ENCODE measurements at places on chromosomes 2 and 18. TPM values are rescaled to one million over a fixed set of nuclear protein-coding genes. Genes with fewer than 3 reads are reported as not detected.
A peak's percentile ranks its signal among the peaks of the same experiment; 100 is the strongest.

The ZSWIM2 gene
- total RNA-seq, result not detected

DNA sequence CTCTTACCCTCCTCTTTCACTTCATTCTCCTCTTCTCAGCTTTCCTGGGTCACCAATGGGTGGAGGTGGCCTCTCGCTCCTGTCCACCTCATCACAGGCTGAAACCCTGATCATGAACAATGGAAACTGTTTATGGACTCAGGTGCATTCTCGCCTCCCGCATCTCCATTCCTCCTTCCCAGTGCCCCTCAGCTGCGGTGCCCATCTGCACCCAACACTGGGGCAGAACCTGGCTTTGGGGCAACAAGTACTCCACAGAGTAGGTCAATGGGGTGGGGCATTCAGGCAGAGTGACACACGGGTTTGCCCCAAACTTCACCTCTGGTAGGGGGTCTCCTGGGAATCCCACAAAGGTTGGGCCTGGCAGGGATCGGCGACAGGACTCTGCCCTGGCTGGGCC is 199.5 kb downstream of the RTP5 start:
- no peaks in the 10 kb centered on the region for H3K4me1 ChIP-seq
- H3K4me3 ChIP-seq, result no peak overlapping the region
- no peak overlapping the region for H3K27ac ChIP-seq
- no peak for DNase-seq
- H3K27me3 ChIP-seq, result no peaks in the 10 kb centered on the region

- no peaks in the 10 kb centered on the region for H3K36me3 ChIP-seq
- peaks cover 5% of the 10 kb centered on the region for H3K4me1 ChIP-seq
- H3K27ac ChIP-seq, result no peak overlapping the region
- H3K4me3 ChIP-seq, result peak overlapping the region; percentile 76
- DNase-seq, result no peak
These were observed 11.5 kb downstream of the TEX44 start for GRCh38 chr2:231604101-231604684.

The IL1R1 gene
- 14.3 TPM for total RNA-seq

DNA sequence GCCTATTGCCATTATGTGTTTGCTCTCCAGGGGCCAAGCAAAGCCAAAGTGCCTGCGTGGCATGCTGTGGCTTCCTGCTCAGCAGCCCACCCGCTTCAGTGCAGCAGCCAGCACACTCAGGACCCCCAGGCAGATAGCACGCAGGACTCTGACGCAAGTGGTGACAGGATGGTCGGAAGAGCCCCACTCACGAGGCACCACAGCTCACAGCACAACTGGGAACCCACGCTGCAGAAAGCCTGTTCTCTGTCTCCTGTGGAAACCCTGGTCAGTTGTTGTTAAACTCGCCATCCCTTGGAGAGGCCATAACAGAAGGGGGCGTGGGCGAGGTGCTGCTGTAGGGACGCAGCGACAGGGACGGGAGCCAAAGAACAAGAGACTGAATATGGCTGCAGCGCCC is 76.4 kb downstream of the HDAC4 start:
- H3K27me3 ChIP-seq, result peaks cover 8% of the 10 kb centered on the region
- DNase-seq, result no peak
- H3K36me3 ChIP-seq, result peaks cover 4% of the 10 kb centered on the region
- H3K4me3 ChIP-seq, result peak overlapping the region; percentile 20

The ESPNL gene
- total RNA-seq, result 0.07 TPM

DNA sequence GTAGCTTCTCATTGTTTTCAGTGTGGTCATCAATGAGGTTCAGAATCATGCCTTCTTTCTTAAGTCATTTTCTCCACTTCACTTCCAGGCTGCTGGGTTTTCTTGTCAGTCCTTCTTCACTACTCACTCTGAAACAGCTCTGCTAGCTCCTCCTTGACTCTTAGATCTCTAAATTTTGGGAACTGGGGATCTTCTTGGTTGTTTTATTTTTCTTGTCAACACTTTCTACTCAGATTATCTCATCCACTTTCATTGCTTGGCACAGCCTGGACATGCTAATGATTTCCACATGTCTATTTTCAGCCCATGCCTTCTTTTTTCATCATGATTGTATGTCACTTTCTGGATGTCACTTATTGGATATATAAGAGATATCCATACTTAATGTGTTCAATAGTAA is 517.8 kb upstream of the DSEL start:
- no peak overlapping the region for H3K27ac ChIP-seq
- no peaks in the 10 kb centered on the region for H3K4me1 ChIP-seq
- H3K36me3 ChIP-seq, result no peaks in the 10 kb centered on the region
- H3K27me3 ChIP-seq, result no peaks in the 10 kb centered on the region

DNA sequence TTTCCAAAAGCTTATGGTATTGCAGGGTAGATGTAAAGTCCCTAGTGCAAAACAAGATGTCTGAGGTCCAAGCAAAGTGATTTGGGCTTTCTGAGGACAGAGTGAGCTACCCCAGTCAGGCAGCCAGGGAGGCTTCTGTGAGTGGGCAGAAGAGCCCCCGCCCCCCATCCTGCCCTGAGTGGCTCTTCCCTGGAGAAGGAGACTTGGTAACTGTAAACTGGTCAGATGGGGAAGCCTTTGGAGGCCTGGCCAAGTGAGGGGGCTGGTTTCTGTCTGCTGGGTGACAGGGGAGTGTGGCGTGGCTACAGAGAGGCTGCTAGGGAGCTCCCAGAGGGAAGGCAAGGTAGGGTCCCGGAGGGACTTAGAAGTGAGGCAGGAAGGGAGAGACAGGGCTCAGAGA is 181.3 kb upstream of the HAAO start:
- H3K4me1 ChIP-seq, result peaks cover 34% of the 10 kb centered on the region
- no peak for DNase-seq
- no peak overlapping the region for H3K27ac ChIP-seq
- H3K4me3 ChIP-seq, result no peak overlapping the region
- H3K36me3 ChIP-seq, result no peaks in the 10 kb centered on the region

DNA sequence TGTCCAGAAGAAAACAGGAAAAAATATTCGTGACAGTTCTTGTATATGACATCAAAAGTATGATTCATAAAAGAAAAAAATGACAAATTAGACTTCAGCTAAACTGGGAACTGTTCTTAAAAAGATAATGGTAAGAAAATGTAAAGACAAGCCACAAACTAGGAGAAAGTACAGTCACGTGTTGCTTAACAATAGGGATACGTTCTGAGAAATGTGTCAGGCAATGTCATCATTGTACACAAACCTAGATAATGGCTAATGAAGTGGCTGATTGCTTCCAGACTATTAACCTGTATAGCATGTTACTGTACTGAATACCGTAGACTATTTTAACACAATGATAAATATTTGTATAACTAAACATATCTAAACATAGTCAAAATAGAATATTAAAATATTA is 35.9 kb upstream of the CTIF start:
- peaks cover 47% of the 10 kb centered on the region for H3K27me3 ChIP-seq
- no peaks in the 10 kb centered on the region for H3K4me1 ChIP-seq
- DNase-seq, result no peak
- no peak overlapping the region for H3K27ac ChIP-seq
- peaks cover 15% of the 10 kb centered on the region for H3K36me3 ChIP-seq

The ARID5A gene
- total RNA-seq, result 433 TPM

DNA sequence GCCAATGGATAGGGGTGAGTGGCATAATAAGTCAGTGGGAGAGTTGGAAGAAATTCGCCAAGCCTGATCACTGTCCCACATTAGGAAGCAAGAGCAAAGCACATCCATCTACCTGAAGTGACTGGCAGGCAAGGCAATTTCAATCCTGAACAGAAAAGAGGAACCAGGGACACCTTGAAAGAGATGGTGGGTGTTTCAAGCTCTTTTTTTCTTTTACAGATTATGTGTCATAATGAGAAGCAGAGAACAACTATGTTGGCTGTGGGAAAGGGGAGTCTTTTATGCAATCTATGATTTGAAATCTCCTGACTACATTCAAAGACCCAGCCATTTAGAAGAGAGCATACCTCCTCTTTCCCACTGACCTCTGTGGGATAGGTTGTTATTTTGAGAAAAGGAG is 63.5 kb downstream of the TGIF1 start:
- H3K27ac ChIP-seq, result no peak overlapping the region
- no peaks in the 10 kb centered on the region for H3K36me3 ChIP-seq
- DNase-seq, result no peak
- H3K27me3 ChIP-seq, result peaks cover 16% of the 10 kb centered on the region
- H3K4me1 ChIP-seq, result peaks cover 30% of the 10 kb centered on the region

GRCh38 chr2:98702127-98702802 is 28.7 kb downstream of the MGAT4A start:
- no peaks in the 10 kb centered on the region for H3K27me3 ChIP-seq
- peak overlapping the region; percentile 98 for H3K27ac ChIP-seq

The RETREG2 gene
- 66.8 TPM for total RNA-seq

The GULP1 gene
- total RNA-seq, result not detected

DNA sequence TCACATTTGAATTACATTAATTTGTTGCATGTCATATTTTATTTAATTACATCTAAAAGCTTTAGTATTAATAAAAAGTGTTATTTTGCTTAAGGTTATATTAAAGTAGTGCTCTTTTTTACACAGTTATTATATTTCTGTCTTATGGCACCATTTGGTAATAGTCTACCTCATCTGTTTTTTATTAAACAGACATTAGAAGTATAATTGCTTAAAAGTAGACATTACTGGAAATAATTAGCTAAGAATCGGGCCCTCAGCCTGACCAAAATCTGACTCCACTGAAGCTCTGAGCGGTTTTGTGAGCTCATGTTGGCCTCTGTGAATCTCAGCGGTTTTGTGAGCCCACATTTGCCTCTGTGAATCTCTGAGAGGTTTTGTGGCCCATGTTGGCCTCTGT is 102.5 kb upstream of the SNTG2 start:
- no peaks in the 10 kb centered on the region for H3K4me1 ChIP-seq
- H3K4me3 ChIP-seq, result no peak overlapping the region
- H3K27me3 ChIP-seq, result peaks cover 6% of the 10 kb centered on the region
- DNase-seq, result no peak
- H3K27ac ChIP-seq, result no peak overlapping the region

The CYS1 gene
- total RNA-seq, result 0.46 TPM

The LYG1 gene
- total RNA-seq, result 1.5 TPM

GRCh38 chr18:67510831-67511230 is 5.7 kb downstream of the DSEL start:
- DNase-seq, result no peak
- H3K4me3 ChIP-seq, result no peak overlapping the region
- no peaks in the 10 kb centered on the region for H3K36me3 ChIP-seq
- peaks cover 9% of the 10 kb centered on the region for H3K4me1 ChIP-seq
- H3K27ac ChIP-seq, result no peak overlapping the region
- H3K27me3 ChIP-seq, result peaks cover 14% of the 10 kb centered on the region

The ADCYAP1 gene
- total RNA-seq, result not detected

- H3K4me1 ChIP-seq, result peaks cover 27% of the 10 kb centered on the region
- H3K4me3 ChIP-seq, result no peak overlapping the region
- H3K27ac ChIP-seq, result no peak overlapping the region
- no peak for DNase-seq
- peaks cover 7% of the 10 kb centered on the region for H3K36me3 ChIP-seq
- peaks cover 36% of the 10 kb centered on the region for H3K27me3 ChIP-seq
These were observed 5.9 kb upstream of the RALB start for GRCh38 chr2:120246546-120247300.

The GALNT5 gene
- not detected for total RNA-seq

GRCh38 chr18:48818329-48819254 is 132.2 kb downstream of the SMAD7 start:
- H3K36me3 ChIP-seq, result no peaks in the 10 kb centered on the region
- no peak overlapping the region for H3K27ac ChIP-seq
- H3K4me1 ChIP-seq, result peaks cover 64% of the 10 kb centered on the region
- DNase-seq, result no peak
- H3K27me3 ChIP-seq, result no peaks in the 10 kb centered on the region

The MOB1A gene
- 135 TPM for total RNA-seq

GRCh38 chr18:11511434-11512095 is 97.8 kb upstream of the SLC35G4 start:
- H3K27ac ChIP-seq, result no peak overlapping the region
- H3K27me3 ChIP-seq, result no peaks in the 10 kb centered on the region
- H3K4me1 ChIP-seq, result peaks cover 5% of the 10 kb centered on the region
- DNase-seq, result no peak
- H3K36me3 ChIP-seq, result no peaks in the 10 kb centered on the region

The IL36B gene
- total RNA-seq, result not detected

The MPV17 gene
- total RNA-seq, result 93.0 TPM

The FAM110C gene
- 2.0 TPM for total RNA-seq

The HAAO gene
- total RNA-seq, result 0.65 TPM

- H3K27ac ChIP-seq, result peak overlapping the region; percentile 84
- H3K4me3 ChIP-seq, result peak overlapping the region; percentile 74
- DNase-seq, result no peak
- no peaks in the 10 kb centered on the region for H3K36me3 ChIP-seq
These were observed 14.8 kb downstream of the MBD2 start for GRCh38 chr18:54209471-54210180.

GRCh38 chr18:67513280-67513679 is 3.2 kb downstream of the DSEL start:
- no peaks in the 10 kb centered on the region for H3K36me3 ChIP-seq
- no peak overlapping the region for H3K27ac ChIP-seq
- no peak for DNase-seq

The MOB4 gene
- 21.6 TPM for total RNA-seq

DNA sequence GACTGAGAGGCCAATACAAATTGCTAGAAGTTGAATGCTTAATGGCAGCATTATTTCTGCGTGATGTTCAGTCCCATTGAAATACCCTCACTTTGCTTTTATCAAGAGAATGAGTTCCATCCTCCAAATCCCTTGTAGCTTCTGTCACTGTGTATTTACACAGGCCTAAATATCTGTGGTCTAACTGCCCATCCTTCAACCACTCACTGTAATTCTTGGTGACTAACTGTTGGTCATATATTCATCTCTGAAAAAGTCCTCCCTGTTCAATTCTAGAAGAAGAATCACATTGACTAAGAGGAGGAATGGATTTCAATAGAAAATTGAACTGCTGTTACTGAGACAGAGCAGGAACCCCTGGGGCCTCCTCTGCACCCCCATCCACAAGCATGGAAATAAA is 74.2 kb upstream of the L3MBTL4 start:
- H3K27ac ChIP-seq, result no peak overlapping the region
- H3K27me3 ChIP-seq, result no peaks in the 10 kb centered on the region
- H3K4me3 ChIP-seq, result no peak overlapping the region
- H3K36me3 ChIP-seq, result no peaks in the 10 kb centered on the region
- no peak for DNase-seq

GRCh38 chr2:234451242-234451641 is 45.6 kb downstream of the ARL4C start:
- no peak for DNase-seq
- H3K27ac ChIP-seq, result peak overlapping the region; percentile 93
- H3K36me3 ChIP-seq, result peaks cover under 1% of the 10 kb centered on the region
- H3K4me3 ChIP-seq, result peak overlapping the region; percentile 79
- H3K4me1 ChIP-seq, result peaks cover 97% of the 10 kb centered on the region
- no peaks in the 10 kb centered on the region for H3K27me3 ChIP-seq

The OSBPL1A gene
- total RNA-seq, result 2.4 TPM

DNA sequence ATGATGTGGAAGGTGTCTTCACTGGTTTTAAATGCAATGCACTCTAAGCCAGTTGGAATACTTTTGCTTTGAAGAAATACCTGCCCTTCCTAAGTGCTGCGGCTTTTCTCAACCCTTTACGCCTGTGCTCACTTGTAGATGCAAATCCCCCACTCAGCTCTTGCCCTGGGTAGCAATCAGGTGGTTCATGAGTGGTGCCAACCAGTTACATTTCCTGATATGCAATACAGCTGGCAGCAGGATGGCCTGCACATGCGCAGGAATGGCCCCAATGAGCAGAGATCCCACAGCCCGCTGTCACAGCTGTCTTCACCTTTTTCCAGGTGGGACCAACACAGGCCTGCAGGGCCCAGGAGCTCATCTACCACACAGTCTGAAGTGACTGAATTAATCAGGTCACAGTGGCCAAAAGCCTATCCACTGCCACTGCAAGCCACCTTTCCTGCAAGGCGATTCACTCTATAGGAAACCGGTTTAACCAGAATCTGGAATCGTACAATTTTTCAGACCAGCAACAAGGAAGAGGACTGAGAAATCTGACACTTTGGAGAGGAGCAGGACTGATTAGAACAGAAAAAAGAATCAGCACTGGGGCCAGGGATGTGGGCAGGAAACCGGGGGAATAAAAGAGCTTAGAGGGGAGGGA is 247.8 kb downstream of the MYT1L start:
- H3K4me3 ChIP-seq, result no peak overlapping the region
- no peak for DNase-seq
- H3K36me3 ChIP-seq, result no peaks in the 10 kb centered on the region

The ANKRD53 gene
- not detected for total RNA-seq
